AG10803 (cell line): ENCODE measurements at places on chromosomes 1 and 21.
A peak's percentile ranks its signal among the peaks of the same experiment; 100 is the strongest.

- no peak for DNase-seq
These were observed 32.3 kb downstream of the SLC2A1 start for GRCh38 chr1:42926235-42926878.

DNA sequence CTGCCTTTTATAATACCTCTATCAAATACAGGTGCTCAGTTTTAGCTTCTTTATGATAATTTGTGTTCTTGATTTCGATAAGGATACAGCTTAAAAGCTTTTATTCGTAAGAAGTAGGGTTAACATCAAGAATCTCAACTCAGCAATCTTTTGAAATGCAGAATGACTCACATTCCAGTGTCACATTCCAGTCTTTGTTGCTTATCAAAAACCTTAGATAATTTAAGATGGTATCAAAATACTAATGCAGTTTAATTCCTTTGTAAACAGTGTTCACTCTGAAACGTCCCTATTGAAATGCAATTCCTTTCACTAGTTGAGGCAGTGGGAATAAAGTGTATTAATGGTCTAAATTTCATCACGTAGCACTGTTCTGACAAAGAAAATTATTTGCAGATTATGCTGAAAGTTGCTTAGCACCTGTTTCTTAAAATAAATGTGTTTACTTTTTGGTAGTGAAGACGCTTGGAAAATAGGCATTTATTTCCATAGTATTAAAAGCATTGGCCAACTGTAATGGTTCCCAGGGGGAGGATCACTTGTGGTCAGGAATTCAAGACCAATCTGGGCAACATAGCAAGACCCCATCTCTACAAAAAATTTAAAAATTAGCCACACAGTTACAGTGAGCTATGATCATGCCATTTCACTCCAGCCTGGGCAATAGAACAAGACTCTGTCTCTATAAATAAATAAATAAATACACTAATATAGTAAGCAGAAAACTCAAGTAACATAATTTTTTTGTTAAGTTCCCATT lies 10.1 kb upstream of the CNN3 start:
- peak; percentile 6 for DNase-seq

DNA sequence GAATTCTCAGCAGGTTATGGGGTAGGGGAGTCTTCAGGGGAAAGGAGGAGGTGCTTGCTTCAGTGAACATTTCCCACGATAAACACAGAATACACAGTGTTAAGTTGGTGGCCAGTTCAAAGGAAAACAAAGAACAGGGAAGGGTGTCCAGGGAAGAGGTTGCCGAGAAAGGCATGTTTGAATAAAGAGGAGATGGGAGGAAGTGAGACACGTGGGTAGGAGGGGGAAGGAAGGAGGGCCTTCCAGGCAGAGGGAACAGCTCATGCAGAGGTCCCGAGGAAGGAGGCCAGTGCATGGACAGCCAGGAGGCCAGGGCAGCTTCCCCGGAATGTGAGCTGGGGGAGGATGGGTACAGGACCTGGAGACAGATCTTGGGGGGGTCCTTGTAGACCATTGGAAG lies 130.3 kb upstream of the TMEM51 start:
- no peak for DNase-seq

DNA sequence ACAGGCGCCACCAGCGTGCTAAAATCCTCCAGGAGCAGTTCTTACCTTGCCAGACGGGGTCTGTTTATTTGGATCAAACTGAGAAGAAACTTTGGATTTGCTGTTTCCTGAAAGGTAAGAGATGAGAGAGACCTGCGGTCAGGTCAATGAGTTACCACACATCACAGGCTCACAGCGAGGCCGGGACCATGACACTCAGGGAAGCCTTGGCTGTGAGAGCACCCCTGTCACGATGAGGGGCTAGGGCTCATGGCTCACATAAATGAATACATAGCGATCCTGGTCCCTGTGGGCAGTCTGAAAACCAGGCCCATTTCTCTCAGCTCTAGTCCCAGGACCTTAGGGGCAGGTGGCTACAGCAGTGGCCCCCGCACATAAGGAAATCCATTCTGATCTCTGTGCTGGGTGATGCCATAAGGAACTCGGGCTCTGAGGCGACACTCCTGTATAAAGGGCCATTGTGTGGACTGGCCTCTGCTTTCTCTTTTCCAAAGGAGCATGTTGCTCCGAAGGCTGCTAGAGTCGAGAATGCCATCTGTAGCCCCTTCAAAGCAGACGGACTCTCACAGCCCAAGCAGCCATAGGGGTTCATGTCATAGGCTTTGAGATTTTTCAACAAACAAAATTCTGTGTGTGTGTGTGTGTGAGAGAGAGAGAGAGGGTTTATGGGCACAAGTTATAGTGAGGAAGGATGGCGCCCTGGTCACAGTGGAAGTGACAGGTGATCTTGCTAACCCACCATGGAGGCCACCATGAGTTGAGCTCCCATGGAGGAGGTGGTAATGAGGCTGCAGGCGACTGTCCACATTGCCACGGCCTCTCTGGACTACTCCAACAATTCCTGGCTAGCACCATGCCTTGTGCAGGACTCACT lies 9.0 kb upstream of the SRM start:
- DNase-seq: no peak

- no peak for DNase-seq
These were observed 1017.9 kb downstream of the ADGRL2 start for GRCh38 chr1:82818586-82818985.

DNA sequence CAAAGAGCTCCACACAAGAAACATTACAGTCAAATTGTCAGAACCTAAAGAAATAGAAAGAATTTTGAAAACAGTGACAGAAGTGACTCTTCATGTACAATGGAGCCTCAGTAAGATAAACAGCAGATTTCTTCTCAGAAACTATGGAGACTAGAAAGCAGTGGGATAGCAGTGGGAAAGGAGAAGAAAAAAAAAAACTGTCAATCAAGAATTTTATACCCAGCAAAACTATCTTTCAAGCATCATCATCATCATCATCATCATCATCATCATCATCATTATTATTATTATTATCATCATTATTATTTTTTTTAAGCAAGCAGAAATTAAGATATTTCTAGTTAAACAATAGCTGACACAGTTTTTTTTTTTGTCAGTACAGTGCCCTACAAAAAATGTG lies 24.2 kb downstream of the CEP170 start:
- peak; percentile 35 for DNase-seq

- DNase-seq: peak; percentile 49
These were observed 194.0 kb upstream of the SGIP1 start for GRCh38 chr1:66339944-66340343.

DNA sequence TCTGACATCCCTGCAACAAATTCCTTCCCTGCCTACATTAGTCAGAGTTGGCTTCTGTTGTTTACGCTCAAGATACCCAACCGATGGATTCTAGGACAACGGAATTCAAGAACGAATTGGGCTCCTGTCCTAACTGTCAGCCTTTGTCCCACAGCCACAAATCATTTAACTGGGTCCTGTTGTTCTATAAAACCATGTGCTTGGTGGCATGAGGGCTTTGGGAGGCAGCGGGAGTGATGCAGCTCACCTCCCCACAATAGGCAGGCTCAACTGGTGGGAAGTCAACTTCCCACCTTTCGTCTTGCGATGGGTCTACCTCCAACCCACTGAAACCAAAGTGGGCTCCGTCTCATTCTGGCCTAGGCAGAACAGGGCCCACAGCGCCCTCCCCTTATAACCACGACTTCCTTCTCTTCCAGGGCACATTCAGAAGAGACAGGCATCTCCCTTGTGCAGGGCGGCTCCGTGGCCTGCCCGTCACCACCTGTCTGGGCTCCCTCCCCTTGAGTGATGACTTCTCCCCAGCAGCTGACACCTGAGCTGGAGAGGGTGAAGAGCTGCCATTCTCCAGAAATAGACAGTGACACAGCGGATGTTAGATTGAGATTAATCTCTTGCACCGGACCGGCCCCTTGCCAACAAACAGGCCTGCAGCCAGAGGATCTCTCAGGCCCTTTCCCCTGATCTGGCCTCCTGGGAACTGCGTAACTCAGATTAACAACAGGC lies 26.5 kb downstream of the LRRC38 start:
- DNase-seq: no peak

GRCh38 chr1:8652467-8653046 lies 164.9 kb downstream of the RERE start:
- DNase-seq: no peak

- DNase-seq: no peak
These were observed 59.9 kb downstream of the SPSB1 start for GRCh38 chr1:9352377-9353134.

- no peak for DNase-seq
These were observed 12.7 kb downstream of the MTFR1L start for GRCh38 chr1:25832336-25833037.

DNA sequence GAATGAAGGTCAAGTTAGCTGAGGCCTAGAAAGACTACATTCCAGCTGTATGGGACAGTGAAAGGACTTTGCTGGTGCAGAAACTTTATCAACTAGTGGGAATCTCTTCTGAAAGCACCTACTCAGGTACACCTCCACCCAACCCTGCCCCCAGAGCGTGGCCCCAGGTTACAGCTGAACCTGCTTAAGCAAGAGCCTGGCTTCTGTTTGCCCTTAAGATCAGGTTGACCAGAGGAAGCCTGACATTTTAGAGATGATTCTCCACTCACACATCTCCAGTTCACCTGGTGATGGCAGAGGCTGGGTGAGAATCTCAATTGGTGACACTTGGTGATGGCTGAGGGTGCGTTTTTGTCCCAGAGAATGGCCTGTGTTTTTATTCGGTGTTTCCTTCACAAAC lies 24.0 kb downstream of the ELAPOR1 start:
- DNase-seq: no peak

DNA sequence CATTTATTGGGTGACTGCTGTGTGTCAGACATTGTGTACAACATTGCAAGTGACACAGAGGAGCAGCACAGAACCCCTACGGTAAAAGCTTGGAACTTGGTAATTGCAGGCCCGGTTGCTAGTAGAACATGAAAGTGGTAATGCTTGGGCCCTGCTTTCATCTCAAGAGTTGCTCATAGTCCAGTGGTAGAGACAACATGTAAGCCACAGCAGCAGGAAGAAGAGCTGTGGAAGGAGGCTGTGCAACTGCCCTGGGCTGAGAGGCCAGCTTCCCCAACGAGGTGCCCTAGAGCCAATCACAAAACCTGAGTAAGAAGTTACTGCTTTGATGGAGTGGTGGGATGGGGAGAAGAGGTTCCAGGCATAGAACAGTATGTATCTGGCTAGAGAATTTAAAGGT lies 18.4 kb downstream of the CNIH4 start:
- no peak for DNase-seq

- no peak for DNase-seq
These were observed 1.1 kb downstream of the PUSL1 start for GRCh38 chr1:1309251-1310108.

- peak; percentile 94 for DNase-seq
These were observed 31.4 kb downstream of the DDR2 start for GRCh38 chr1:162663589-162664106.

GRCh38 chr1:60936591-60937342 lies 145.6 kb upstream of the NFIA start:
- no peak for DNase-seq

- DNase-seq: no peak
These were observed 12.7 kb upstream of the C1orf159 start for GRCh38 chr1:1128454-1129139.

DNA sequence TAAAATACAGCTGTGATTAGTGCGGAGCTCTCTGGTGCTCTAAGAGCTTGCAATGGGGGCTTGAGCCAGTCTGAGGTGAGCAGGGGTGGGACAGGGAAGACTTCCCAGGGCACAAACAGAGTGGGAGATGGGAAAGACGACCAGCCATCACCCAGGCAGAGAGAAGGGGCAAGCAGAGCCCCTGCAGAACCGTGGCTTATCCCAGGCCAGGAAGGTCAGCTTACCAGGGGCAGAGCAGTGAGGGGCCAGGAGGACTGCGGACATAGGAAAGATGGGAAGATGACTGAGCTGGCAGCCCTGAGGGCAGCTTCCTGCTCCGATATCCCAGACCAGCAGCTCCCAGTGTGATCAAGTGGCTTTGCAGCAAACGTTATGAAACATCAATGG lies 55.4 kb upstream of the IFFO2 start:
- no peak for DNase-seq

GRCh38 chr1:54857746-54858561 lies 29.0 kb downstream of the DHCR24 start:
- peak; percentile 65 for DNase-seq

DNA sequence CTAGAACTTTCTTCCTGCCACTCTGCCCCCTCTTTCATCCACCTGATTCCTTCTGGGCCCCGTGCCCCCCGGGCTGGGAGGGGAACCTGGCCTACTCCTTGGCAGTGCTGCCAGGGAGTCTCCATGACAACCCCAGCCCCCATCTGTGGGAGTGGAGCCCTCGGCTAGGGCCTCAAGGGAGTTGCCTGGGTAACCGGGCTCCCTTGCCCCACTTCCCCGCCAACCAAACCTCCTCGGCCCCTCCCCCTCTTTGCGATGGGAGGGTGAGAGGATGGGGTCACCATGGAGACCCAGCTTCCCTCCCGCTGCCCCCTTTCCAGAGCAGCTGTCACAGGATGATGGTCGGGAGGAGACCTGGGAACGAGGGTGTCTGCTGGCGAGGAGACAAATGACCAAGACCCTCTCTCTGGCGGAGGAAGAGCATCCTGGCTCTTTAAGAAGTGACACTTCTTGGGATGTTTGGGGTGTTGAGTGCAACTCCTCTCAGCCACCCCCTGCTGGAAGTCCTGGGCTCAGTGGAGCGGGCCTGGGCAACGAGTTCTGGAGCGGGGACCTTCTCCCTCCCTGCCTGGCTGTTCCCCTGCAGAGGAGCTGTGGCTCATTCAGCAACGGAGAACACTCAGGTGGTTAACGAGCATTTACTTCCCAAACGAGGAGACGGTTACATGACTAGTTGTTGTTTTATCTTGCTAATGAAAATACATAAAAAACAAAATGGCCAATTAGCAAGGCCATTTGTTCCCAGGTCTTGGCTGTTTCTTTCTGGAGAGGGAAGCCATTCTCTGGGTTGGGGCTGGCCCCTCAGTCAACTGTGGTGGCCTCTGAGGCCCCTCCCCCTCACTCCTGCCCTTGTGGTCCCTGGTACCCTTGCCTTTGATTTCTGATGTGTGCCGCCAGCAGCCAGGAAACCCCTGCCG lies 82.8 kb downstream of the UBIAD1 start:
- DNase-seq: no peak

- DNase-seq: no peak
These were observed 11.4 kb upstream of the TENT5C start for GRCh38 chr1:117594261-117594990.

DNA sequence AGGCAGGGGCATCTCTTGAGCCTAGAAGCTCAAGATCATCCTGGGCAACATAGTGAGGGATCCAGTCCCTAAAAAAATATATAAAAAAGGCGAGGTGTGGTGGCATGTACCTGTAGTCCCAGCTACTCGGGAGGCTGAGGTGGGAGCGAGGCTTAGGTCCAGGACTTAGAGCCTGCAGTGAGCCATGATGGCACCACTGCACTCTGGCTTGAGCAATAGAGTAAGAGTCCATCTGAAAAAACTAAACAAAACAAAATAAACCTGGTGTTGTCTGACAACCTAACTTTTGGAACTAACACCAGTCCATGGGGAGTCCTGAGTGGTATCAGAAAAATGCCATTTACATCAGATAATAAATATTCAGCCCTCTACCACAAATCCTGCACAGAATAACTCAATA lies 110.1 kb upstream of the NRIP1 start:
- DNase-seq: no peak

DNA sequence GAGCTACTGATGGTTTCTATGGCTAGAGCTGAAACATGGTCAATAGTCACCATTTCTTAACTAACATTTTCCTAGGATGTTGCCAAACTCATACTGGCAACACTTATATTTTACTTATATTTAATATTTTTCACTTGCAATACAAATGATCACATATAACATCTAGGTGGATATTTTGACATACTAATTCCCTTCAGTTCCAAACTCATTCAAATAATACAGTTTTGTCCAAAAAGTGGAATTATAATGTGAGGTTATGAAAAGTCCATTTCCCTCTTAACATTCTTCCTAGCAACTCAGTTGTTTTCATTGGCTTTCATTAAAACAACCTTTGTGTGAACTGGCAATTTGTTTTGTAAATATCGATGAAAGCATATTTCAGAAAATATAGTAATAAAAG lies 16.0 kb downstream of the SPAG17 start:
- no peak for DNase-seq
